ENCODE measurements at places on chromosomes 2 and 18.

GRCh38 chr18:40063488-40063887, 1891.5 kb upstream of the PIK3C3 start:
- no peak for DNase-seq

- peak; percentile 69 for DNase-seq
Observed at GRCh38 chr18:1846640-1847039, 724.7 kb downstream of the METTL4 start.

DNA sequence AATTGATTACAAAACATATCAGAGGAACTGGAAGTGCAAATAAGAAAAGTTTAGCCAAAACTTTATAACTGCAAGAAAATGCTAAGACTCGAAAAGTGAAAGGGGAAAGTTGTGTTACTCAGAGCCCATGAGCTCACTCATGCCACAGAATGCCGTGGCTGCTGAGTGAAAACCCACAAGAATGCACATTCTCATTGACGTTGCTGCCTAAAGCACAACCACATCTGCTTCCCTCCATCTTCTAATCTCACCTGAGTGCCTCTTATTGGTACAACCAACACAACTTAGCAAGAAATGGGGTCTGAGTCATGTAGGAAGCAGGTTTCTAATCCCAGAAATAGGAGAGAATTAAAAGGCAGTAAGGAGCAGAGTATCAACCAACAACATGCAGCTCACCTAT, 259.7 kb downstream of the LNPK start:
- peak; percentile 73 for DNase-seq

DNA sequence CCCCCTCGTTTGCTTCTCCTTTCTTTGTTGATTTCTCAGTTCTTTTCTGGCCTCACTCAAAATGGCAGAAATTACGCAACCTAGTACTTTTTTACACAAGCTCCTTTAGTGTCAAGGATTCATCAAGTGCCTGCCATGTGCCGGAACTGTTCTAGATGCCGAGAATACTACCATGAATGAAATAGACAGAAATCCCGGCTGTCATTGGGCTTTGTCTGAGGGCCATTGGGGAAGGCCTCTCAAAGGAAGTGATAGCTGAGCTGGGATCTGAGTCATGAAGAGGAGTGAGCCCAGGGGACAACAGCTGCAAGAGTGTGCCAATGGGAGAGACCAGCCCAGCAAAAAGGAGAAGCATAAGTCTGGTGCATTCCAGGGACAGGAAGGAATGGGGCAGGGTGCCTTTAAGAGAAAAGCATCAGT, 34.3 kb upstream of the PPP1CB start:
- DNase-seq: peak; percentile 78

DNA sequence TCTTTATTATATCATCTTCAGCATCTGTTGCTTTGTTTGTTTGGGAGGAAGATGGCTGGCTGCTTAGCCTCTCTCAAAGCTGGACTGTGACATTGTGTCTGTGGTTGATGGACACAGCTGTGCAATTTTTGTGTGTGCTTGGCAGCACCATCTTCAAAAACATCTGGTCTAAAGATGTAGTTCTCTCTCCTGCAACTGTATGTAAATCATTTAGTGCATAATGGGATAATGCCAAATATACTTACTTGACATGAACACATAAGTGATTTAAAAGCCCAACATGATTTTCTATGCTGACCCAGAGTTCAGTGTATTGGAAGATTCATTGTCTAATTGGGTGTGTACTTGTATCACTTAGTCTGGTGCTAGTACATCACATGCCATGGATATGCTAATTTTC, 112.2 kb downstream of the MAP4K4 start:
- DNase-seq: no peak

DNA sequence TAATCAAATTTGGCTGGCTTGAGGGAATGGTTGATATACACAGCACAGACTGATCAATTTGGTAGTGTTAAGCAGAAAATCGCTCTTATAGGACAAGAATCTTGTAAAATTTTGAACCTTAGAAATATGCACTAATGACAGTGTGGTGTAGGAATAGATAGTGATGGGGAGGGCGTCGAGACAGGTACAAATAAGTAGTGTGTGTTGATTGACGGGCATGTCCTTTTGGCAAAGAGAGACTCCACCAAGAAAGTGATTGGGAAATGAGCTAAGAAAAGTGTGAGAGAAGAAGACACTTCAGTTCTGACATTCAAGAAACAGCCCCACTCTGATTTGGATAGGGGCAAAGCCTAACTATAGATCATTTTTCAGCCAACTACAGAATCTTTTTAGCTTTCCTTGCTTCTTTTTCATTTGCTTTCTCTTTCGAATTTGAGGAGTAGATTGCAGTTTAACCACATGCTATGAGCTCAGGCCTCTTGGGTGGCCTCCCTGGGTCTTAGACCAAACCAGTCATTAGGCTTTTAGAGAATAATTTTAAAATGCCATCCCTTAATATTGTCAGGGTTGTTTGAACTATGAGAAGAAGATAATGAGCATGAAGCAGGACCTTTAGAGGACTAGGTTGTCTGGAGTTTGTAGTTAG, 127.1 kb downstream of the CERS6 start:
- DNase-seq: no peak

DNA sequence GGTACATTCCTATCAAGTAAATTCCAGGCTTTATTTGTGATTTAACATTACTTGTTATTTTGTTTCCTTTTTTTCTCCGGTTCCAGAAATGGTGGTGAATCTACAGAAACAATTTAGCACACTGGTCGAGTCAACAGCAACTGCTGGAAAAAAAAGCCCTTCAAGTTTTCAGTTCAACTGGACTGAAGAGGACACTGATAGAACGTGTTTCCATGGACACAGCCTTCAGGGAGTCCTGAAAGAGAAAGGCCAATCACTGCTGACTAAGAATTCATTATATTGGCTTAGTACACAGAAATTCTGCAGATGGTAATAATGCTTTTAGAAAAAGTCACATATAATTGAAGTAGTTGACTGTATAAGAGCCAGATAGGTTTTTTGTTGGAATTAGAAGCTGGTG, 32.0 kb upstream of the GRHL1 start:
- no peak for DNase-seq

GRCh38 chr18:50656841-50657470, 97.1 kb downstream of the MAPK4 start:
- no peak for DNase-seq

DNA sequence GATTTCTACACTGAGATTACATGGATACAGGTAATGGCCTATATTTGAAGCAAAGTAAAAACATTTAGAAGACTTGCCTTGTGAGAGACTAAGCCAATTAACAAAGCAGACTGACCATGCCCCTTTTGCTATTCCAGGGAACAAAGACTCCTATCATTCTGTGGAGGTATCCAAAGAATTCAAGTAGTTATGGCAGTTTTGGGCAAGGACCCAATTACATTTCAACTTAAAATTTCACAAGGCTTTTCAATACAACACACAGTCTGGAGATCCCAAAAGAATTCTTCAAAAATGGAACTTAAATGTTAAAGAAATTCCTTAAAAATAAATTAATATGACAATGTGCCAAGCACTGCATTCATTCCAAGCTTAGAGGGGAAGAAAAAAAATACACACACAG, 109.2 kb upstream of the CHRNA1 start:
- no peak for DNase-seq

GRCh38 chr2:168635065-168635577, 167.3 kb upstream of the NOSTRIN start:
- peak; percentile 68 for DNase-seq

DNA sequence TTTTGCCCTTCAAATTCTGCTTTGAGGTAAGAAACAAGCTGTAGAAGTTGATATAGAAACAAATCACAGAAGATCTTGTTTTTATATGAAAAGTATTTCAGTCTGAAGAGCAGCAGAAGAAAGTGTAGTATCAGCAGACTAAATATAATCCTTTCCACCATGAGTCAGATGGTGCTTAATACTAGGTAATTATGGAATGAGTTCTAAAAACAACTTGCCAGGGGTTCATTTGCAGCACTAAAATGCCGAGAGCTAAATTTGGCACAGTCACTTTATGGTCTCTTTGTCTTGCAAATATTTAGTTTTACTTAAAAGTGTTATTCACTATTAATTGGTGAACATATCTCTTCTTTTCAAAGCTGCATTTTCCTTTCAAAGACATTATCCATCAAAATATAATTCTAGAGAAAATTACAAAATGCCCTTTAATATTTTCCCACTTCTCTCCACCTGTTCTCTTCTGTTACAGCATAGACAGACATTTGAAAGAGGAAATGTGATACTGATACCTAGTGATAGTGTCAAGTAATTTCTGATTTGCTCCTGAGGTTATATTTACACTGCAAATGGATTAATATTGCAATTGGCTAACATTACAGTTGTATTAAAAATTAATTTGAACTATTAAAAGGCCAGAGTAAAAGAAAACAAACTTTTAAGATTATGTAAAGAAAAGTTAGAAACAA, 5.3 kb downstream of the MYL1 start:
- no peak for DNase-seq

- DNase-seq: no peak
Observed at GRCh38 chr2:20506201-20506685, 59.4 kb downstream of the RHOB start.

DNA sequence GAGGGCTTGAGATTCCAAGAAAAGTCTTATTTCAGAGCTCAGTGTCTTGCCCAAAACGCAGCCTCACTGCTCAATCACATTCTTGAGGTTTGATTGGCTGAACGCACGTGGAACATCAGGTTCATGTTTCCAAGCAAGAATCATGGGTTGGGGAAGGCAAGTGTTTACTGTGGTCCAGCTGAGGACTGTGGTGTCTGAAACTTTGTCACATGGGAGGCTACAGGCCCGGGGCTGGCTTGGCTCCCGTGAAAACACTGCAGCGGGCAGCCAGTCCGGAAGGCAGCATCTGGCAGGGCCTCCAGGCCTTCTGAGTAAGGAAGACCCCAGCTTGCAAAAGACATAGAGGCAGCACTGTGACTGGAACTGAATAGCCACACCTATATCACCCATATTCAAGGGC, 84.7 kb downstream of the POLR1A start:
- DNase-seq: no peak

- DNase-seq: no peak
Observed at GRCh38 chr18:55479656-55480420, 108.2 kb downstream of the TCF4 start.

Measured in islet precursor cell (in vitro differentiated cells).